ENCODE measurements at places on chromosomes 4 and X. TPM values are rescaled to one million over a fixed set of nuclear protein-coding genes. Genes with fewer than 3 reads are reported as not detected.

Gene NPNT
- polyA plus RNA-seq: not detected

Gene CLTRN
- not detected for polyA plus RNA-seq

Gene ATP1B4
- not detected for polyA plus RNA-seq

Gene ZNF732
- polyA plus RNA-seq: not detected

Gene TMEM271
- polyA plus RNA-seq: not detected

Gene CT45A5
- polyA plus RNA-seq: not detected

Gene TMSB15B
- polyA plus RNA-seq: 0.25 TPM

Gene CCKAR
- not detected for polyA plus RNA-seq

Gene F11
- not detected for polyA plus RNA-seq

Gene PF4V1
- polyA plus RNA-seq: 0.99 TPM

Gene SMIM31
- polyA plus RNA-seq: not detected

Gene CTAG1A
- not detected for polyA plus RNA-seq

Gene ZNF630
- polyA plus RNA-seq: 0.56 TPM

Gene NSD2
- polyA plus RNA-seq: 8.7 TPM

Gene SULT1B1
- 11.2 TPM for polyA plus RNA-seq

Gene PRR32
- polyA plus RNA-seq: not detected

Gene EVC2
- 0.08 TPM for polyA plus RNA-seq

Gene UFSP2
- 23.5 TPM for polyA plus RNA-seq

Gene FAM241A
- 0.86 TPM for polyA plus RNA-seq

Gene CLDN34
- polyA plus RNA-seq: not detected

Gene FAT1
- not detected for polyA plus RNA-seq

Gene NXF2
- not detected for polyA plus RNA-seq

Gene SLC16A2
- polyA plus RNA-seq: not detected

Gene CXorf49
- polyA plus RNA-seq: not detected

Gene SPANXA1
- not detected for polyA plus RNA-seq

Gene TLR3
- polyA plus RNA-seq: not detected

Gene LONRF3
- 1.2 TPM for polyA plus RNA-seq

Gene CTAG1B
- not detected for polyA plus RNA-seq

Gene MAGEA8
- polyA plus RNA-seq: not detected

Gene GPC4
- polyA plus RNA-seq: 0.03 TPM

Gene UNC5C
- polyA plus RNA-seq: not detected

Gene CSAG1
- not detected for polyA plus RNA-seq

Gene HSFX3
- not detected for polyA plus RNA-seq

Gene SCRG1
- 0.24 TPM for polyA plus RNA-seq

Gene CT45A1
- not detected for polyA plus RNA-seq

Gene AWAT2
- polyA plus RNA-seq: not detected

Gene GATB
- polyA plus RNA-seq: 5.5 TPM

Gene TCEANC
- polyA plus RNA-seq: 0.75 TPM

Gene RAB40AL
- not detected for polyA plus RNA-seq

Gene SLC26A1
- 0.16 TPM for polyA plus RNA-seq

Gene KIAA1210
- not detected for polyA plus RNA-seq

Gene AFF2
- 0.08 TPM for polyA plus RNA-seq

Gene XAGE2
- not detected for polyA plus RNA-seq

Gene ZDHHC9
- polyA plus RNA-seq: 1.5 TPM

Gene BRS3
- polyA plus RNA-seq: not detected

Gene BEND2
- 0.14 TPM for polyA plus RNA-seq

Gene CENPE
- 0.03 TPM for polyA plus RNA-seq

Gene SPATA4
- not detected for polyA plus RNA-seq

Gene FABP2
- not detected for polyA plus RNA-seq

Gene PITX2
- polyA plus RNA-seq: not detected
